ENCODE measurements at places on chromosomes 1 and 21.
A peak's percentile ranks its signal among the peaks of the same experiment; 100 is the strongest.

DNA sequence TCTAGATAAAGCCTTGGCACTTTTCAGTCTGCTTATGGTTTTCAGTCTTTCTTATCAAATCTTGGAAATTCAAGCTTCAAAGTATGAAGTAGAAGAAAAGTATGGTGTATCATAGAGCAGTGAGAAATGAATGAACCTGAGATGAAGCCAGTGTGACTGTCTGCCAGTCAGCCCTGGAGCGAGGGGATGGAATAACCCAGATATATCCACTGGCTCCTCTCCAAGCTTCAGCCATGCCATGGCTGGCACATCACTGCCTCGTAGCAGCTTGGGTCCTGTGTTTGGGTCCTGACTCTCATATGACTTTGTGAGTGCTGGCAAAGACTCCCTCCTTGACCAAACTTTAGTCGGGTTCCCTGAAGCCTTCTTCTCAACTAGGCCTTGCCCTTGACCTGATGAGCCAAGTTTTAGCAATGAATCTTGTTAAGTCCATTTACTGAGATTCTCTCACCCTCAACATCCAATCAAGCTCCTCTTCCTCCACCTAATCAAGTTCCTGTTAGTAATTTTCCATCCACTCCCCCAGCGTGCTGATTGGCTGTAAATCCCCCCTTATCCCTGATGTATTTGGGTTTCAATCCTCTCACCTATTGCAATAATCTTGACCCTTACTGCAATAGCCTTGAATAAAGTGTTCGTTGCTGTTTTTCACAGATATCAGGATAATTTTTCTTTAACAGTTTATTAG, 62.5 kb upstream of the PRDX6 start:
- H3K27me3 ChIP-seq = no peaks in the 10 kb centered on the region
- DNase-seq = no peak
- no peak overlapping the region for H3K27ac ChIP-seq

DNA sequence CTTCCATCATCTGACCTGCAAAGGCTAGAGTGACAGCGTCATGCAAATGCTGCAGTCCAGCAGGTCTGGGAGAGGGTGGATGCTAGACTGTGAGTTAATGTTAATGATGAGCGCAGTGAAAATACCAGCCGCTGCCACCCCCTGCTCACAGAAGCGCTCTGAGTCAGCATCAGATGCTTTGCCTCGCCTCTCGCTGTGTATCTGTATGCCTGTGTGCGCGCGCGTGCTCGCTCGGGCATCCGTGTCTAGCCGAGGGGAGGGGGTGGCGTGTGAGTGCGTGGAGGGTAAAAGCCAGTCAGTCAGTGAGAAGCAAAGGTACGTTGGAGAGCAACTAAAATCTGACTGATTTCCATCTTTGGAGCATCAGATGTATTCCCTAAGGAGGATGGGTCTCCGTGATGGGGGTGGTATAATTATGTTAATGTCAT, 858.7 kb downstream of the USP25 start:
- H3K4me1 ChIP-seq = peaks cover 23% of the 10 kb centered on the region

GRCh38 chr1:192104128-192104527, 54.1 kb upstream of the RGS18 start:
- DNase-seq = no peak
- no peak overlapping the region for H3K27ac ChIP-seq
- no peaks in the 10 kb centered on the region for H3K27me3 ChIP-seq

DNA sequence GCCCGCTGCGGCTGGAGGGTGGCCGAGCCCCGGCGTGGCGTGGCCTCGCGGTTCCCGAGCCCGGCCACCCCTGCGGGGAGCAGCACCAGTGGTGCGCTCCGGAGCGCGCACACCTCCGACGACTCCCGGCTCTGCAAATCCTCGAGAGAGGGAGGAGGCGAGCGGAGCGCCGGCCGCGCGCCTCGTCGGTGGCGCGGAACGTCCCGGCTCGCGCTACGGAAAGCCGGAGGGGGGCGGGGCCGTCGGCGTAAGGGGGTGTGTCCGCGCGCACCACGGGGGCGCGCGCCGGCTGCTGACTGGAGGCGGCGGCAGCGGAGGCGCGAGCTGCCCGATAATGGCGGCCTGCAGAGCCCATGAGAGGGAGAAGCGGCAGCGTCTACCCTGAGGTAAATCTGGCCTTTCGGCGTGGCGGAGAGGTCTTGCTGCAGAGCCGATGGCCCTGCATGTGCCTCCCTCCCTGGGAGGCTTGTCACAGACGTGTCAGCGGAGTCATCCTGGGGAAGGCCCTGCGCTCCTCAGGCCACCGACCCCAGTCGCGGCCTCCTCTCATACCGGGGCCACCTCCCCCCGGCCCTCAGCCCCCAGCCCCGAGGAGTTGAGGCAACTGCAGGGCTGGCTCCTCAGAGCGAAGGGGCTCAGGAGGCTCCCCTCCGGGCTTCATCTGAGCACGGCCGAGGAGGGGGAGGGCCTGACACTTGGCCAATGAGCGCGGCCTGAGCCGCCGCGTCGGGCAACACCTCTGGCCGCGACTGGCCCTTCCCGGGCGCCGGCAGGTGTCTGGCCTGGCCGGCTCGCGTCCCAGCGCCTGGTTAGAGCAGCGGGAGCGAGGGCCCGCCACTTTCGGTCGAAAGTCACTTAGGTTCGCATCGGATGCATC, at the start of gene PDIK1L:
TSS of gene PDIK1L (plus strand) at position 295 of the 877 bp plus-strand sequence. CDS start 2,485 bp downstream, outside the sequence.
- H3K36me3 ChIP-seq = peaks cover 17% of the 10 kb centered on the region
- H3K4me1 ChIP-seq = peaks cover 21% of the 10 kb centered on the region
- peak; percentile 94 for DNase-seq
- no peaks in the 10 kb centered on the region for H3K27me3 ChIP-seq

- no peak for DNase-seq
- H3K27ac ChIP-seq = no peak overlapping the region
Observed at GRCh38 chr1:198778049-198778448, 139.2 kb downstream of the PTPRC start.

- H3K36me3 ChIP-seq = no peaks in the 10 kb centered on the region
- H3K27ac ChIP-seq = peak overlapping the region; percentile 69
- peaks cover 12% of the 10 kb centered on the region for H3K4me1 ChIP-seq
- no peaks in the 10 kb centered on the region for H3K27me3 ChIP-seq
Observed at GRCh38 chr1:11731691-11732283, 4.1 kb upstream of the AGTRAP start.

GRCh38 chr1:183634429-183635065, 1.0 kb downstream of the ARPC5 start:
- H3K36me3 ChIP-seq = peaks cover 13% of the 10 kb centered on the region
- no peaks in the 10 kb centered on the region for H3K27me3 ChIP-seq
- peak overlapping the region; percentile 65 for H3K4me3 ChIP-seq
- no peak for DNase-seq
- H3K27ac ChIP-seq = peak overlapping the region; percentile 91

GRCh38 chr1:157272264-157272663, 134.1 kb upstream of the ETV3 start:
- no peak overlapping the region for H3K4me3 ChIP-seq
- H3K27me3 ChIP-seq = no peaks in the 10 kb centered on the region
- DNase-seq = no peak
- no peaks in the 10 kb centered on the region for H3K36me3 ChIP-seq
- no peak overlapping the region for H3K27ac ChIP-seq

DNA sequence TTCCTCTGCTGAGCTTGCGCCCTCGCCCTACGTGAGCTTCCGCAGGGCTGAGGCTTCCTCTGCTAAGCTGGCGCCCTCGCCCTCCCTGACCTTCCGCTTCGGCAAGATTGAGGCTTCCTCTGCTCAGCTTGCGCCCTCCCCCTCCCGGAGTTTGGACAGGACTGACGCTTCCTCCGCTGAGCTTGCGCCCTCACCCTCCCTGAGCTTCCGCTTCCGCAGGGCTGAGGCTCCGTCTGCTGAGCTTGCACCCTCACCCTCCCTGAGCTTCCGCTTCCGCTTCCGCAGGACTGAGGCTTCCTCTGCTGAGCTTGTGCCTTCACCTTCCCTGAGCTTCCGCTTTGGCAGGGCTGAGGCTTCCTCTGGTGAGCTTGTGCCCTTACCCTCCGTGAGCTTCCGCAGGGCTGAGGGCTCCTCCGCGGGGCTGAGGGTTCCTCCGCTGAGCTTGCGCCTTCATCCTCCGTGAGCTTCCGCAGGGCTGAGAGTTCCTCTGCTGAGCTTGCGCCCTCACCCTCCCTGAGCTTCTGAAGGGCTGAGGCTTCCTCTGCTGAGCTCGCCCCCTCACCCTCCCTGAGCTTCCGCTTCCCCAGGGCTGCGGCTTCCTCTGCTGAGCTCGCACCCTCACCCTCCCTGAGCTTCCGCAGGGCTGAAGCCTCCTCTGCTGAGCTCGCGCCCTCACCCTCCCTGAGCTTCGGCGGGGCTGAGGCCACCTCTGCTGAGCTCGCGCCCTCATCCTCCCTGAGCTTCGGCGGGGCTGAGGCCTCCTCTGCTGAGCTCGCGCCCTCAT, 753.6 kb upstream of the TPTE start:
- no peaks in the 10 kb centered on the region for H3K27me3 ChIP-seq
- no peaks in the 10 kb centered on the region for H3K36me3 ChIP-seq
- no peak overlapping the region for H3K27ac ChIP-seq
- H3K4me3 ChIP-seq = no peak overlapping the region
- H3K4me1 ChIP-seq = no peaks in the 10 kb centered on the region

GRCh38 chr1:43548285-43549271, 17.9 kb downstream of the PTPRF start:
- H3K27me3 ChIP-seq = no peaks in the 10 kb centered on the region
- no peak overlapping the region for H3K27ac ChIP-seq
- no peaks in the 10 kb centered on the region for H3K36me3 ChIP-seq
- no peak for DNase-seq
- H3K4me3 ChIP-seq = no peak overlapping the region

DNA sequence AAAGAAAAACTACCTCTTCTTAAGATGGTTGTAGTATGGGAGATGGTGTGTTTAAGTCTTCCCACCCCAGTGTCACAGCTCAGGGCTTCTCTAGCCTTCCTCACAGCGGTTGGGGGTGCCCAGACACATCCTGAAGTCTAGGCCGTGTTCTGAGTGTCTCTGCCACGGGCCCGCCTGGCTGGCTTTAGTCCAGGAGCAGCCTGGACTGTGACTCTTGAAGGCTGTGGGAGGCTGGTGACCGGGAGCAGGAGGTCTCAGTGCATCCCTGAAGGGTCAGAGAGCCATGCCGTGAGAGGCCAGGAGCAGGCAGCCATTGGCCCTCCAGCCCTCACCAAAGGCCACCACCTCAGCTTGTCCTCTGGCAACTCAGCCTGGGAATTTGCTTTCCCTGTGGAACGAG, 4.5 kb downstream of the EPHX1 start:
- DNase-seq = peak; percentile 68
- peaks cover 84% of the 10 kb centered on the region for H3K4me1 ChIP-seq
- peak overlapping the region; percentile 81 for H3K27ac ChIP-seq
- no peak overlapping the region for H3K4me3 ChIP-seq

- H3K27me3 ChIP-seq = no peaks in the 10 kb centered on the region
- H3K27ac ChIP-seq = peak overlapping the region; percentile 94
- peaks cover 19% of the 10 kb centered on the region for H3K4me1 ChIP-seq
- peak overlapping the region; percentile 85 for H3K4me3 ChIP-seq
- peak; percentile 72 for DNase-seq
Observed at GRCh38 chr1:160206036-160206389, 829 bp downstream of the PEA15 start.

DNA sequence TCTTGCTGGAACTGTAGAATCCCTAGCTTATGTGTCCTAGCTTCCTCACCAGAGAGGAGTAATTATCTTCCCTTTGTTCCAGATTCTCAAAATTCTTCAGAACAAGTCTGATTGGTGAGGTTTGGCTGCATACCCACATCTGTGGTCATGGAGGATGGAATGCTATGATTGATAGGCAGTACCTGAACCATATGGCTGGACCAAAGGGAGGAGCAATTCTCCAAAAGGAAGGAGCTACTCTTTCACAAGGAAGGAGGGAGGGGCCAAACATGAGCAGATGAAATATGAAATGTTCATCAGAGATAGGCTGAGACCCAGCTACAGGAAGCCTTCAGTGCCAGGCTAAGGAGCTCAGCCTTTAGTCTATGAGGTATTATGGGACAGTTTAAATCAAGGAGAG, 5.0 kb upstream of the RNF19B start:
- no peak overlapping the region for H3K4me3 ChIP-seq
- H3K27ac ChIP-seq = no peak overlapping the region
- no peaks in the 10 kb centered on the region for H3K36me3 ChIP-seq
- H3K4me1 ChIP-seq = peaks cover 5% of the 10 kb centered on the region
- DNase-seq = no peak

- no peaks in the 10 kb centered on the region for H3K4me1 ChIP-seq
- H3K36me3 ChIP-seq = no peaks in the 10 kb centered on the region
- H3K27me3 ChIP-seq = no peaks in the 10 kb centered on the region
- no peak for DNase-seq
- H3K4me3 ChIP-seq = no peak overlapping the region
Observed at GRCh38 chr21:19995253-19995652, 1003.0 kb upstream of the NCAM2 start.

GRCh38 chr21:39669485-39669884, 56.7 kb downstream of the B3GALT5 start:
- DNase-seq = no peak
- no peak overlapping the region for H3K27ac ChIP-seq
- H3K36me3 ChIP-seq = no peaks in the 10 kb centered on the region
- H3K27me3 ChIP-seq = no peaks in the 10 kb centered on the region
- H3K4me3 ChIP-seq = no peak overlapping the region

GRCh38 chr1:173300061-173301044, 93.2 kb upstream of the TNFSF4 start:
- no peak overlapping the region for H3K27ac ChIP-seq
- no peaks in the 10 kb centered on the region for H3K27me3 ChIP-seq
- H3K4me3 ChIP-seq = no peak overlapping the region
- peaks cover 33% of the 10 kb centered on the region for H3K4me1 ChIP-seq
- no peak for DNase-seq

DNA sequence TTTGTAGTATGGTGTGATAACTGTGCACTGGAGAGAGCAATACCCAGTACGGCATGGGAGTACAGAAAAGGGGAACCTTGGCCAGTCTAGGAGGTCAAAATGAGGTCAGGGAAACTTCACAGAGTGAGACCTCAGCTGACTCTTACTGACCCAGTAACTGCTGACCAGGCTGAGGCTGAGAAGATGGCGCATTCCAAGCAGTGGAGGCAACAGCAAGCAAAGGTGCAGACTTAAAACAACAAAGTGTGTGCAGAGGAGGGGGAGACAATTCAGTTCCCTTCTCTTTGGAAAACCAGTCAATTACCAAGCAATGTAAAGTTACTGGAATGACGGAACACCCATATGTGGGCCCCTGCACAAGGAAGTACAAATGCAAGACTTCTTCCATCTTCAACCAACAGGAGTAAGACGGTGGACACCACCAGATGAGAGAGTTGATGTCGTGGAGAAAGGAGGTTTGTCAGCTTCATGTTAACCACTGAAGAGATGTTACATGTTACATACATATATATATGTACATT, 54.6 kb upstream of the PRDX6 start:
- H3K4me3 ChIP-seq = no peak overlapping the region
- H3K27me3 ChIP-seq = no peaks in the 10 kb centered on the region
- no peak overlapping the region for H3K27ac ChIP-seq
- DNase-seq = peak; percentile 33
- no peaks in the 10 kb centered on the region for H3K4me1 ChIP-seq
- H3K36me3 ChIP-seq = no peaks in the 10 kb centered on the region
